ENCODE measurements at places on chromosomes 2 and 18.

GRCh38 chr18:26051843-26052242, 38.6 kb downstream of the SS18 start:
- DNase-seq, result peak; percentile 2

GRCh38 chr2:154488801-154489200, 209.7 kb upstream of the KCNJ3 start:
- no peak for DNase-seq

DNA sequence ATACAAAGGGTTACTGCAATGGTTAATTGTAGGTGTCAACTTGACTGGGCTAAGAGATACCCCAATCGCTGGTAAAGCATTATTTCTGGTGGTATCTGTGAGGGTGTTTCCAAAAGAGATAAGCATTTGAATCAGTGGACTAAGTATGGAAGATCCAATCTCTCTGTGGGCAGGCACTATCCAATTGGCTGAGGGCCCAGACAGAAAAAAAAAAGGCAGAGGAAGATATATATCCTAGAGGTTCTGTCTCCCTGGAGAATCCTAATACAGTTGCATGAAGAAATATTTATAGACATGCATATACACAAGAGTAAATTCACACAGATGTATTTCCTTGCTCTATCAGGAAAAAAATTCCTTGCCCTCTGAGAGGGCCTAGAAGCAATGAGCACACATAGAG, 43.9 kb downstream of the TBC1D8 start:
- DNase-seq, result no peak

- DNase-seq, result peak; percentile 7
These were observed 47.4 kb downstream of the VWA3B start for GRCh38 chr2:98134172-98135005.

- DNase-seq, result no peak
These were observed 41.8 kb downstream of the PSMA8 start for GRCh38 chr18:26175481-26175880.

DNA sequence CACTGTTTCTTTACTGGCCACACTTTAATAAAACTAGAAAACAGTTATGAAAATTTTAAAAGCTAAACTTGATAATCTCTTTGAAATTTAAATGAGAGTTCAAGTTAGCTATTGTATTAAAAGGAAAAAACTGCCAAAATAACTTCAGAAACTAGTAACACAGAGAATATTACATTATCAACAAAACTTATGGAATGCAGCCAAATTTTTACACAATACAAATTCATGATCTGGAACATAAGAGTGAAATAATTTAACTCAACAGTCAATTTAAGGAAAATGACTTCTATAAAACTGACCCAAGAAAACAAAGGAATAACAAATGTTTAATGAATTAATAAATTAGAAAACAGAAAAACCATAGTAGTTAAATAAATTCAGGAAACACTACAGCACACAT, 65.0 kb downstream of the TCF4 start:
- no peak for DNase-seq

- peak; percentile 44 for DNase-seq
These were observed at the start of gene CMPK2 for GRCh38 chr2:6865346-6866274. CMPK2 (minus strand) TSS chr2:6865907; CDS start chr2:6865696, 211 bp downstream.

GRCh38 chr2:17821535-17822444, 5.5 kb downstream of the MSGN1 start:
- DNase-seq, result no peak

DNA sequence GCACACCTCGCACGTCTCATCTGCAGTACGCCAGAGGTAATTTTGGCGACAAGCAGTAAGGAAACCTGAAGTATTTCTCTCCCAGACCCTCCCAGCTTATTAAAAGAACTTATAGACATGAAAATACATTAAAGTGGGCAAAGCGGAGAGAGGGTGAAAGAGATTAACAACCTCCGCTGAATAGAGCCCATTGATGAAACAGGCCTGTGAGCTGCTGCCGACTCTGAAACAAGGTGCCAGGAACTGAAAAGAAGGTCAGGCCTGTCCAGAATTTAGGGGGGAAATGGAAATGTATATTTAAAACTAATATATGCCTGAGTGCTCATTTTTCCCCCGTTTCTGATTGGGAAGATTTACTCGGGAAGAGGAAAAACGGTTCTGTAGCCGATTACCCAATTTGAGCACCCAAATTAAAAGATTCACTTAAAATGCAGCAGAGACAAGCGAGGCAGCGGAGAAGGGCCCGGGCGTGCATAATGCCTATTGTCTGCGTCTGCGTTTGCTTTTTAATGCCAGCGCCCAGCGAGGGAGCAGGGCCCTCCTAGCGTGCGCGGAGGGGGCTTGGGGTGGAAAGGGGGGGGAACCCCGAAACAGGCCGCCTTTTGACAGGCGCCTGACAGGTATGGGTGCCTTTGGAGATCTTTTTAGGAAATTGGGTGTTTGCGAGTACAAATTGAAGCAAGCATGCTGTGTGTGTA, 316.2 kb downstream of the GBX2 start:
- no peak for DNase-seq

DNA sequence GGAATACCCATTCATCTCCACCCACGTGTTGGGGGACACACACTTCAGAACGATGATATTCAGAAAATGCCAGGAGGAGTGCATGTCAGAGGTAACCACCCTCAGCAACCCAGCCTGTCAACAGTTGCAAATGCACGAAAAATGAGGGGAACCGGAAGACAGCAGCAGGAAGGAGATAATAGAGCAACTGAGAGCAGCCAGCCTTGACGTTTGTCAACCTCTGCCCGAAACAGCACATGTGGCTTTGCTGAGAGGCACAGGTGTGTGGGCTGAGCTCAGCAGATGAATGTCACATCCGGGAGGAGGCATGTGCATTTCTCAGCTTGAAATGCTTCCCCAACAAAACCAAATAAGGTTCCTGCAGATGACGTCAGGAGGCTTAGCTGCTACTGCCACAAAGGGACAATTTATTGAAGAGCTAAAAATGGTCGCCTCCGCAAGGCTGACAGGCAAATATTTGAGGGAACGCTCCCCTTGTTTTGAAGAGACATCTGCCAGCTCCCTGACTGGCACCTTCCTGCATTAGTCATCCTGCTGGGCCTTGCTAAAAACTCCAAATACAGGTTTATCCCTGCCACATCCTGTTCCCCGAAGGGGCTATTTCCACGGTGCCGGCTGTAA, 419.0 kb downstream of the NBAS start:
- DNase-seq, result no peak

GRCh38 chr18:52588931-52589330, 248.9 kb downstream of the DCC start:
- no peak for DNase-seq

GRCh38 chr2:221262651-221263050, 309.5 kb downstream of the EPHA4 start:
- no peak for DNase-seq

- DNase-seq, result no peak
These were observed 105.1 kb downstream of the COL4A4 start for GRCh38 chr2:227058888-227059399.

- DNase-seq, result no peak
These were observed 43.7 kb upstream of the RIT2 start for GRCh38 chr18:43159086-43159770.

DNA sequence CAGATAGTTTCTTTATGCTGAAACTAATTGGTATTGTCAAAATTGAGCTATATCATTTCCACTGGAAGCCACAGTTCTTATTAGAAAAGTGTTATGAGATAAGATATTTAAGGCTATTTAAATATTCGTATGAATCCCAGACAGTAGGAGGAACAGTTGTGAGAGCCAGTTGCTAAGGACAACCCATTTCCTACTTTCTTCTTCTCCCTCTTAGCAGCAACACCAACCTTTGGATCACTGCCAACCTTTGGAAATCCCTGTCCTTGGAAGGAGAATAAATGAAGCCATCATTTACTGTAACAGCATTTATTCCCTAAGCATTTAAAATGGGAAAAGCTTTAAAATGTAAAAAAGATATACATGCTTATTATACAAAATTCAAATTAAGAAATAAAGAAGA, 85.8 kb downstream of the PLCL1 start:
- DNase-seq, result no peak

DNA sequence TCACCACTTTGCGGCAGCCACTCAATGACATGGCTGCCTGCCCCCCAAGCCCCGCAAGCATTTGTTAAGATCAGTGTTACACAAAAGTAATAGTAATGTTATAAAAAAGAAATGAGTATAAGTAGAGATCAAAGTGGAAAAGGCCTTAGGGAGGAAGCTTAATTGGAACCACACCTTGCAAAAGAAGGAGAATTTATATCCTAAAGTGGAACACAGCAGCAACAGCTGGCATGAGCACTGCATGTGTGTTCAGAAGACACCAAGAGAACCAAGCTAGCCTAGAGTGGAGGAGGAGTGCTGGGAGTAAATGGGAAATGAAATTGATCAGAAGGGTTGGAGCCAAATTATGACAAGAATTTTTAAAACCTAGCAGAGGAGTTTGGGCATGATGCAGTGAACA, 73.1 kb upstream of the STK17B start:
- no peak for DNase-seq

DNA sequence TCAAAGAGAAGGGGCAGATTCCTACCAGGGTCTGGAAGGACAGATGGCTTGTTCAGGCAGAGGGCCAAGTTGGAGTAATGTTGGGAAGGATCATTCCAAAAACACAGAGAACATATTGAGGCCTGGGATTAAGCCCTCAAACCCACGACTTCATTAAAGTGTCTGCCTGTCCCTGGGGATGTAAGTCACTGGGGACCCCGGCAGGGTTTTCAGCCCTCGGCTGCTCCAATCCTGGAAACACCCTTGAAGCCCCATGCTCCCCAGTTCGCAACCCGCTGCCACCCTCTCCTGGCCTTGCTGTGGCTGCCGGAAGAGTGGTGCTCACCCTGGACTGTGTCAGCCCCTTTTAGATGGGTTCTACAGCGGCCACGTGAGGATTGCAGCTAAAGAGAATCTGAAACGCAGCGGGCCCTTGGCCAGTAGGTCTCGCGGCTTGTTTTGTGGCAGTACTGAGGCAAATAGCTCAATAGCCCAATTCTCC, 79.9 kb downstream of the EPAS1 start:
- DNase-seq, result no peak

GRCh38 chr2:34105006-34105767, 506.1 kb upstream of the FAM98A start:
- DNase-seq, result no peak

DNA sequence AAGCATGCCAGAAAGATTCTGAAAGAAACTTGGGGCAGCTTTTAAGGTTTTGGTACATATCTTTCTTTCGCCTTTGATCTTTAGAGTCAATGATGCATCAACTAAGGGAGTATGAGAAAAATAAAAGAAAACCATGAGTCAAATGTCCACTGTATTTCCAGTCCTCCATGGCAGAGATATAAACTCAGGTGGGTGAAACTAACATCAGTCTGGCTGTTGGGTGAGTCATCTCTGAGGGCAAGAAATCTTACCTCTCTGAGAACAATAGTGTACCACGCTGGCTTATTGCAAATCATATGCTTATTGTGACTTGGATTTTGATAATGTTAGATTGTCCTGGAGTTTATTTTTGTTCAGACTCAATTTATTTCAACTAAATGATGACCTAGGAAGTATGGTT, 521.0 kb downstream of the PLCL1 start:
- DNase-seq, result no peak

DNA sequence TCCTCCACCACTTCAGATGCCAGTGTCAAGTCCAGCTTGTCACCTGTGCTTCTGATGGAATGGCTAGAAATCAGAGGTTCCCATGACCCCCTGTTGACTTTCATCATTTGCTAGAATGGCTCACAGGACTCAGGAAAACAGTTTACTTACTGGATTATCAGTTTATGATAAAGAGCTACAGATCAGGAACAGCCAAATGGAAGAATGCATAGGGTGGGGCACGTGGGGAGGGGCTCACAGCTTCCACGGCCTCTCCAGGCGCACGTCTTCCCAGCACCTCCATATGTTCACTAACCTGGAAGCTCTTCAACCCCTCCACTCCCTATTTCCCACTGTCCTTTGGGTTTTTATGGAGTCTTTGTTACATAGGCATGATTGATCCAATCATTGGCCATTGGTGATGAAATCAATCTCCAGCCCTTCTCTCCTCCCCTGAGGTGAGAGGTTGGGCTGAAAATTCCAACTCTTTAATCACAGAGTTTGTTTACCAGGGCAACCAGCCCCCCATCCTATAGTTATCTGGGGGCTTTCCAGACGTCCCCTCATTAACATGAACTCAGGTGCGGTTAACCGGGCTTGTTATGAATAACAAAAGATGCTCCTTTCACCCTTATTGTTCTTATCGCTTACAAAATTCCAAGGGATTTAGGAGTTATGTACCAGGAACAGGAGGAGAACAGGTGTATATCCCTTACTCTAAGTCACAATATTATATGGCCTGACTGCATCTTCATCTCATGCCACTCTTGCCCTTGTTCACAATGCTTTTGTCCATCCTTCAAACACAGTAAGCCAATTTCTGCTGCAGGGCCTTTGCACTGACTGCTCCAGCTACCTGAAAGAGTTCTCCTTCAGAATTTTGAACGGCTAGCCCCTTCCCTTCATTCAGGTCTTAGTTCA, 35.2 kb downstream of the ANXA4 start:
- DNase-seq, result no peak

GRCh38 chr18:46809145-46809544, 52.3 kb upstream of the ST8SIA5 start:
- no peak for DNase-seq

DNA sequence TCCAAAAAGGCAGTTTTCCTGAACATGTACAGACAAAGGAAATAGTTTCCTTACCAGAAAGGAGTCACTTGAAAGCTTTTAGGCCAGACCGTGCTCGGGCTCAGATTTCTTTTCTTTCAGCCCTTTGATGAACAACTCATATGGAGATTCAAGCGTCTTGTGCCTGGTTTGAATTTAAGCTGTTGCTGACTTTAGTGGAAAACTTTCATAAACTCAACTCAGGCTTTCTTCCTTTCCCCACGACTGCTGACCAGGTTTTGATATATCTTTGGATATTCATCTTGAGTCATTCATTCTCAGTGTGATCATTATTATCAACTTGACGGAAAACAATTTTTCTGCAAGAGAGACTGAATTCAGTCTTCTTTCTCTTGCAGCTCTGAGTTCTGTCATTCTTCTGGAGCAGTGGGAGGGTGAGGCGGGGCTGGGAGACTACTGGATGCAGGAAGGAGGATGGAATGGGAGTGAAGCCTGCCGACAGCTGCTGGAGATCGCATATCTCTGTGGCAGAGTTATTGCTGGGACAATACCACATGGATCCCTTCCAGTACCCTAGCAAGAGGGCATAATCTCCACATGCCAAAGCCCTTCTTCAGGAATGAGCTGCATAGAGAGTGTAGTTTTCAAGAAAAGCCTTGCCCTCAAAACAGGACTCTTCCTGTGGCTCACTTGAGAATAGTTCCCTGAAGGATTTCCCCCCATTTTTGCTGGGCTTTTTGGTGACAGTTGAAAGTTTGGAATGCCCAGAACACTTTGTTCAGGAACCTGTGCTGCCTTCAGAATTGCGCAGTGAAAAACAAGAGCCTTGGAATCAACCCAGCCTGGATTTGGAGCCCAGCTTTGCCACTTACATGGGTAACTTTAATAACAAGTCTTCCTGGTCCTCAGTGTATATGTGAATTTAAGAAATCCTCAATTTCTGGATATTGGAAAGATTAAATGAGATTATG, 364.4 kb downstream of the ZNF521 start:
- DNase-seq, result no peak

GRCh38 chr2:7703543-7704144, 786.4 kb downstream of the RNF144A start:
- no peak for DNase-seq

GRCh38 chr2:224308272-224308911, 93.5 kb downstream of the FAM124B start:
- no peak for DNase-seq

Data from AML-193 (cell line).